Activated T-helper 2 cell treated with anti-CD3 and anti-CD28 coated beads, Interferon-gamma antibody, Interleukin-2, Interleukin-4, amounts not matched to agents 10 μg/mL and 5 μg/mL and 100 μg/mL, durations not matched to agents 14 hours and 24 hours and 36 hours (primary cell): ENCODE measurements at places on chromosomes 5 and 9. TPM values are rescaled to one million over a fixed set of nuclear protein-coding genes. Genes with fewer than 3 reads are reported as not detected.

Gene PRRX2
- 5.0 and 5.1 TPM in 2 replicates for total RNA-seq

Gene SPAG8
- 0.82 and 1.5 TPM in 2 replicates for total RNA-seq

Gene PHF24
- total RNA-seq = 0.11 TPM in 1 of 2 replicates, not detected in the other

Gene APBA1
- total RNA-seq = 0.98 and 0.99 TPM in 2 replicates

Gene ROR2
- total RNA-seq = not detected in 2 replicates
